ENCODE measurements at places on chromosomes 6 and 20.

GRCh38 chr6:90479603-90479926 lies 107.3 kb downstream of the MAP3K7 start:
- no peaks in the 10 kb centered on the region for H3K36me3 ChIP-seq
- no peaks in the 10 kb centered on the region for H3K27me3 ChIP-seq
- no peaks in the 10 kb centered on the region for H3K4me1 ChIP-seq
- no peak for DNase-seq
- H3K27ac ChIP-seq: no peak overlapping the region

- no peak overlapping the region for H3K4me3 ChIP-seq
- no peaks in the 10 kb centered on the region for H3K27me3 ChIP-seq
- no peak overlapping the region for H3K27ac ChIP-seq
- peak; percentile 64 for DNase-seq
- no peaks in the 10 kb centered on the region for H3K4me1 ChIP-seq
Measured at GRCh38 chr6:97215157-97215769, 67.8 kb downstream of the MMS22L start.

GRCh38 chr6:131082335-131082734 lies 19.3 kb upstream of the EPB41L2 start:
- no peak overlapping the region for H3K4me3 ChIP-seq
- no peaks in the 10 kb centered on the region for H3K27me3 ChIP-seq
- no peak overlapping the region for H3K27ac ChIP-seq
- H3K4me1 ChIP-seq: no peaks in the 10 kb centered on the region

GRCh38 chr6:123430970-123431369 lies 205.8 kb downstream of the TRDN start:
- H3K27ac ChIP-seq: peak overlapping the region; percentile 42
- peaks cover 19% of the 10 kb centered on the region for H3K4me1 ChIP-seq
- no peaks in the 10 kb centered on the region for H3K27me3 ChIP-seq
- no peak for DNase-seq

GRCh38 chr20:34318609-34319443 lies 15.7 kb upstream of the AHCY start:
- H3K4me1 ChIP-seq: no peaks in the 10 kb centered on the region
- H3K36me3 ChIP-seq: no peaks in the 10 kb centered on the region
- H3K4me3 ChIP-seq: no peak overlapping the region
- H3K27me3 ChIP-seq: no peaks in the 10 kb centered on the region
- no peak overlapping the region for H3K27ac ChIP-seq
- no peak for DNase-seq
